ENCODE measurements at places on chromosomes 2 and 18. TPM values are rescaled to one million over a fixed set of nuclear protein-coding genes. Genes with fewer than 3 reads are reported as not detected.

GRCh38 chr2:11129598-11130449, 25.4 kb upstream of the SLC66A3 start:
- DNase-seq: no peak

- no peak for DNase-seq
These were observed 23.6 kb upstream of the LRRTM1 start for GRCh38 chr2:80328159-80328571.

GRCh38 chr2:96683972-96684820, 41.6 kb downstream of the FER1L5 start:
- DNase-seq: no peak

- DNase-seq: no peak
These were observed 150.8 kb downstream of the LRRTM1 start for GRCh38 chr2:80153768-80154167.

GRCh38 chr2:223232285-223232684, 180.3 kb downstream of the KCNE4 start:
- DNase-seq: no peak

- DNase-seq: no peak
These were observed 2.5 kb downstream of the MSTN start for GRCh38 chr2:190060019-190060418.

DNA sequence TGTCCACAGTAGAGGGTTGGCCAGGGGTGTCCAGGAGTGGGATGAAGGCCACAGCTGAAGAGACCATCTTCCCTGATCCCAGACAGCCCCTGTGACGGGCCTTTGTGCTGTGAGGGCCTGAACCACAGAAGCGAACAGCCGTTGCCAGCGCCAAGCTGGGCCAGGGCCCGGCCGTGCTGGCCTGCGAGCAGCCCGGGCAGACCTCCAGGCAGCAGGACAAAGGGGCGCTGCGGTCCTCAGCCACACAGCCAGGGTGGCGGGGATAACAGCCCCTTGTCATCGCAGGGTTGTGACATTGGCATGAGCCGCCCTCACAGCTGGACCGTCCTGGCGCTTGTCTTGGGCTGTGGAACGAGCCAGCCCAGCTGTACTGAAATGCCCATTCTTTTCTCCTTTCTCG, 161.1 kb downstream of the FAM210A start:
- DNase-seq: no peak

- no peak for DNase-seq
These were observed 249.4 kb downstream of the NRXN1 start for GRCh38 chr2:50782543-50782942.

- peak; percentile 38 for DNase-seq
These were observed 446.2 kb upstream of the SLC14A2 start for GRCh38 chr18:45168866-45169600.

DNA sequence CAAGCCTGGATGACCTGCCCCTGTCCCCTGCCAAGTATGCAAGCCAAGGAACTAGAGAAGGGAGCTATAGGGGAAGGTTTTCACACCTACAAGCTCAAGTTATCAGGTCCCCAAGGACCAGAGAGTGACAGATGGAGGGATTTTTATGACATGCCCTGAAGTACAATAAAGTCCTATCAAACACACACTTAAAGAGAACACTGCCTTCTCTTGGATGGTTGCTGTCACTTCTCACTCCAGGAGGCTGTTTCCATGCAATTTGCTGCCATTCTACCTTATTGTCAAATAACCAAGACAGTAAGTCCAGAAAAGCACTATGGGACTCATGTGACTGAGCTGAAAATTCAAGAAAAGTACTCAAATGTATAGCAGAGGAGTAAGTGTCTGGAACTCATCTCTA, 76.6 kb upstream of the DDX18 start:
- DNase-seq: no peak

DNA sequence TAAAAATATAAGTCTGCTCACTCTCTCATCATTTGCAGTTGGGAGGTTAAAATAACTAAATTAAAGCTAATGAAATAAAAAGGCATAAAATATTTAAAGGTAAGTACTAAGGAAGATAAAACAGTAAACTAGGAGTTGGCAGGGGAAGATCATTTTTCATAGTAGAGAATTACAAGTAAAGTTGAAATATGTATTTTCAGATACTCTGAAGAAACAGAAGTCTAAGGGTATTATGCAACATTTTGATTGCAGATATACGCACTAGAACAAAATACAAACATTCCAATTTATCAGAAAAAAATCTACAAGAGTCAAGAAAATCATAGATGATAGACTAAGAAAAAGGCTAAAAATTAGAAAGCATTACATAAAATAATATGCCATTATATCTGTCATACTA, 167.6 kb upstream of the CTAGE1 start:
- no peak for DNase-seq

GRCh38 chr2:105760639-105761337, 16.1 kb downstream of the NCK2 start:
- DNase-seq: no peak

DNA sequence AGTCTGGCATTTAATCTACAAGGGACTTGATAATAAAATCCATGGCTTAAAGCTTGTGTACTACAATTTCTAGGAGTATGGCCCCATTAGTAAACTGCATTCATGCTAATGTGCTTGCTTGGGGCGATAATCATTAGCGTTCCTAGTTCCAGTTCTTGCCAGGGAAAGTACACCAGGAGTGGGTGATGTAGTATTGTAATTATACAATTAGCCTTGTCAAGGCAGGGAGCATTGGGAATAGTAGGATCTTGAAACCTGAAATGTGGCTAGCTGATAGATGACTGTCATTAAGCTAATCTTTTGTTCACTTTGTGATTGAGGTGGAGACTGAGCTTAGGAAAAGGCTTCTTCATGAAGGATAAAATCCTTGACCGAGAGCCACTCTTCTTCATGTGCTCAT, 989.2 kb downstream of the CPS1 start:
- no peak for DNase-seq

- DNase-seq: no peak
These were observed 93.1 kb upstream of the PXDN start for GRCh38 chr2:1837458-1837857.

GRCh38 chr18:67199993-67200617, 316.4 kb downstream of the DSEL start:
- DNase-seq: no peak

GRCh38 chr2:88668862-88669261, 22.6 kb upstream of the RPIA start:
- DNase-seq: no peak

DNA sequence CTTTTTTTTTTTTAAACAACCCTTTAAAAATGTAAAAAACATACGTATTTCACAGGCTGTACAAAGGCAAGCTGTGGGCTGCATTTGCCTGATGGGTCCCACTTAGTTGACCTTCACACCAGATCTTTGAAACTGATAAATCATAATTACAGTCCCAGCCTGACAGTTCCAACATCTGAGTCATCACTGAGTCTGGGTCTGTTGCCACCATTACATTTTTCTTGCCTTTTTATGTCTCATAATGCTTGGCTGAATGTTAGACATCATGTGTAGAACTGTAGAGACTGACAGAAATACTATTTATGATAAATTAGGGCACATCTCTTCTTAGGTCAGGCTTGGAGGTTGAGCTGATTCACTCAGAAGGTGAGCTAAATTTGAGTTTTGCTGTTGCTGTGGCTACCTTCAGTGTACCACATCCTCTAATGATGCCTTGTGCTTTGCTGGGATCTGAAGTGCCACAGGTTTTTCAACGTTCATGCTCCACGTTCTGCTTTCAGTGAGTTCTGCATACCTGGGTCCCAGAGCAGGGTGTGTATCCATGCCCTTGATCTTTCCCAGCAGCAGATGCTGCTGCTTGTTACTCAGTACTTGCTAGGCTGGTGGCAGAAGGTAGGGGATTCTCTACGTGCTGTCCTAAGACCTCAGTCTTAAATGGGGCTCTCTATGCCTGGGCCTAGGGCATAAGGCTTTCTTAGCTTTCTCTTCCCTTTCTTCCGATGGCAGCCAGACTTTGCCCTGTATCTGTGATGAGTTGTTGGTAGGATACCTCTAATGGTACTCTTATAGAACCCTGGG, 160.6 kb upstream of the SMAD7 start:
- no peak for DNase-seq

GRCh38 chr2:153163055-153163454, 315.5 kb downstream of the RPRM start:
- DNase-seq: no peak

- DNase-seq: no peak
These were observed 71.2 kb downstream of the SPATS2L start for GRCh38 chr2:200377355-200378336.

GRCh38 chr2:190877436-190877835, 3.2 kb upstream of the GLS start:
- DNase-seq: no peak

The TMEM17 gene
- 3.1 TPM for total RNA-seq

The ADAM23 gene
- total RNA-seq: 6.9 TPM

The ST8SIA5 gene
- total RNA-seq: not detected

The ACTG2 gene
- 17.5 TPM for total RNA-seq

The WDR75 gene
- total RNA-seq: 39.3 TPM

The SCYGR7 gene
- not detected for total RNA-seq

The ARL4C gene
- 10.9 TPM for total RNA-seq

The LRRTM1 gene
- total RNA-seq: 1.5 TPM

The MC2R gene
- total RNA-seq: not detected

The MAPRE3 gene
- total RNA-seq: 16.6 TPM

The C2orf66 gene
- not detected for total RNA-seq

The IL1RN gene
- total RNA-seq: 0.59 TPM

Data from tibial nerve (tissue), 4 donors.